ENCODE measurements at places on chromosomes 4 and X.

GRCh38 chr4:46124773-46125413 lies 1.0 kb upstream of the GABRG1 start:
- no peak for DNase-seq

GRCh38 chr4:85527815-85528214 lies 52.9 kb downstream of the ARHGAP24 start:
- DNase-seq: no peak

- peak; percentile 7 for DNase-seq
These were observed 361.5 kb upstream of the FMR1 start for GRCh38 chrX:147550217-147550616.

DNA sequence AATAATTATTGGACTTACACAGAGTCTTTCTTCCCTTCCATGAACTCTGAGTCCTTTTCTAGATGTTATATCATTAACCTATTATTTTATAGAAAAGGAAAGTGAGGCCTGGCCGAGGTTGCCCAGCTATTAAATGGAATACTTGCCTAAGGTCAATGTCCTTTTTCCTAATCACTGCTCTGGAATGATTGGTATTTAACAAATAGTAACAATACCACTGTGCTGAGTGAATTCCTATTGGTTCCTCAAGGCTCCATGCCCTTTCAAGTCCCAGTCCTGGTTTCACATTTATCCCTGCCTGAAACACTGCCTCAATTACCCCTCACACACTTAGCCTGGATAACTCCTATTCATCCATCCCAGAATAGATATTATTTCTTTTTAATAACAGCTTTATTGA lies 6.2 kb downstream of the TCEAL9 start:
- no peak for DNase-seq

DNA sequence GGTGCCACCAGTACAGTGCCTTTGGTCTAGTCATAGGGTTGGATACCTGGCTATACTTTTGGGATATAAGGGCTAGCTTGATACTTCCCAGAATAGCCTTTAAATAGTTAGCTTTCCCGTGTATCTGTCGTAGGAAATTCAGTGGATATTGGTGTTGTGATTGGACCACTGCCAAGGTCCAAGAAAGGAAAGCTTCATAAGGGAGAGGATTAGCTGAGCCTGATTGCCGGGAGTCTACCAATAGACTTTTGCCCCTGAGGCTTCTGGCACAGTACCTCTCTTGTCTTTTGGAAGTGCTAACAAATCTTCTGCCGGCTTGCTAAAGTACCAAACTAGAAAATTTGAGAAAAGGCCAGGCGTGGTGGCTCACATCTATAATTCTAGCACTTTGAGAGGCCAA lies 350.6 kb downstream of the CHIC1 start:
- no peak for DNase-seq

DNA sequence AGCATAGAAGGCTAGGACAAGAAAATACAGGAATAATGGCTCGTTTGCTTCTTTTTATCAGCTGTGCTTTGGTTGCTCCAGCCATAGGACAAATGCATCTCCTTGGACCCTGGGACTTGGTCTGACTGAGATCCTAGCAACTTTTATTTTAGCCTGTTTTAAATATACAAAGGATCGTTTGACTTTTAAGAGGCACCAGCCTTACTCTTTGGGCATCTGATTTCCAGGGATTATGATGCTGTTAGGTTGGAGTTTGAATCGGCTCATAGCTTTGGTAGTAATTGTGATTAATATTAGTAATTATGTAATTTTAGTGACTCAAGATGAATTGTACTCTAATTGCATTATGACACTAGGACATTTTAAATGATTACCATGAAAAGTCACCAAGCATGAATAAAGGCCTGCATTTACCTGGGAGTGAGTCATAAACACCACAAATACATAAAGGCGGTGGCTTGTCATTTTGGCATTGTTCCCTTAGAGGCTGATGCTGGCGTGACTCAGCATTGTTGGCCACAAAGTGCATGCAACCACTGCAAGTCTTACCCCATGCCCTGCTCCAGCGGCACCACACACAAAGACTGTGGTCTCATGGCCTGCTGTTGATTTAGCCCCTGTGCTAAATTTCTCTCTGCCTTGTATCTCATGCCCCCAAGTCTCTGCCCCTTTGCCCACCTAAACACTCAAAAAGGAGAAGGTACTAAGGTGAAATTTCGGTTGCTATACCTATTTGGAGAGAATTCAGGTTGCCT lies 12.4 kb downstream of the GPAT3 start:
- DNase-seq: peak; percentile 18

Data from Kasumi-1 (cell line).